Karpas-422 (cell line): ENCODE measurements at places on chromosomes 1 and 21.

DNA sequence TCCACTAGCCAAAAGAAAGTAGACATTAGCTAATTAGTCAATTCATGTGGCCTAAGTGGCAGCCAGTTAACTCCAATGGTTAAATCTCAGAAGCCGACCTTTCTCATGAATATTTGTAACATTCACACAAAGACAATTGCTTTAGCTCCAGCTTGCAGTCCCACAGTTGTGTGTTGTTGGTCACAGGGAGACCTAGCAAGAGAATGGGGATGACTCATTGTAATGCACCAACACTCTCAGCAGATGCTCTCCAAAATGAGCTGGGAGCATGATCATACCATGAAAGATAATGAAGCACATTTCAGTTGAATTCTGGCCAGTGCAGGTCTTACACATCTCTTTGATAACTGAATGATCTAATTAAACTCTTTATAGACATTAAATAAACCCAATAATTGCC, 160.4 kb downstream of the HLX start:
- DNase-seq = no peak

- no peak for DNase-seq
These were observed 20.1 kb downstream of the SLC1A7 start for GRCh38 chr1:53122201-53122885.

DNA sequence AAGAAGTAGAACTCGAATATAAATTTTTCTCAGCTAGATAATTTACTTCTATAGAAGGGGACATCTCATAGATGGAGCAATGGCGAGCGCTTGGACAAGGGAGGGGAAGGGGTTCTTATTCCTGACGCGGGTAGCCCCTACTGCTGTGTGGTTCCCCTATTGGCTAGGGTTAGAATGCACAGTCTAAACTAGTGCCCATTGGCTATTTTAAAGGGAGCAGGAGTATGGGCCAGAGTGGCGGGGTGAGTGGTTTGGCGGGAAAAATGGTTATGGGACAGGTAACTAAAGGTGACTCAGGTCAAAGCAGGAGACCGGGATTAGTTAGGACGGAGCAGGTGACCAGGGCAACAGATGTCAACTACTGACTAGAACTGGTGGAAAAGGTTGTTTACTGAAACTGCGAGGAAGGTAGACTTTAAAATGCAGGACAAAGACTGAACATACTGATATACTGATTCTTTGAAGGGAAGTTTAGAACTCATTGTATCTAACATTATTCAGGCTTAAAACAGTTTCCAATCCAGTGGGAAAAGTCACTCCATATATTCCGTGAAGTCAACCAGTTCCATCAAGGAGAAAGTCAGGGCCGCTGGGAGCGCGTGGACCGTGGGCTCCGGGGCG, 940 bp upstream of the ATAD3A start:
- DNase-seq = peak; percentile 80

DNA sequence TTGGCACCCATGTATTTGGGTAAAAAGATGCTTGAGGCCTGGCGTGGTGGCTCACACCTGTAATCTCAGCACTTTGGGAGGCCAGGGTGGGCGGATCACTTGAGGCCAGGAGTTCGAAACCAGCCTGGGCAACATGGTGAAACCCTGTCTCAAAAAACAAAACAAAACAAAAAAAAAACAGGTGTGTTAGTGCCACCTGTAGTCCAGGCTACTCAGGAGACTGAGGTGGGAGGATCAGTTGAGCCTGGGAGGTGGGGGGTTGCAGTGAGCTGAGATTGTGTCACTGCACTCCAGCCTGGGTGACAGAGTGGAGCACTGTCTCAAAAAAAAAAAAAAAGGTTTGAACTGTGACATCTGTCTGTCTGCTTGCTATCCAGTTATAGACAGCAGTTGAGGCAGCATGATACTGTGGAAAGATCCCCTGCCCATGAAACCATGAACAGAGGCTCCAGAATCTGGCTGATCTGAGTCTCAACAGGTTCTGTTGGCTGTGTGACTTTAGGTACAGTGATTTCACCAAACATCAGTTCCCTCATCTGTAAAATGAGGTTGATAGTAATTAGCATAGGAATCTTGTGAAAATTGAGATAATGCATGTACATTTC, 5.7 kb downstream of the DYRK1A start:
- DNase-seq = no peak

- DNase-seq = peak; percentile 86
These were observed 772 bp downstream of the UCK2 start for GRCh38 chr1:165828103-165828668.

DNA sequence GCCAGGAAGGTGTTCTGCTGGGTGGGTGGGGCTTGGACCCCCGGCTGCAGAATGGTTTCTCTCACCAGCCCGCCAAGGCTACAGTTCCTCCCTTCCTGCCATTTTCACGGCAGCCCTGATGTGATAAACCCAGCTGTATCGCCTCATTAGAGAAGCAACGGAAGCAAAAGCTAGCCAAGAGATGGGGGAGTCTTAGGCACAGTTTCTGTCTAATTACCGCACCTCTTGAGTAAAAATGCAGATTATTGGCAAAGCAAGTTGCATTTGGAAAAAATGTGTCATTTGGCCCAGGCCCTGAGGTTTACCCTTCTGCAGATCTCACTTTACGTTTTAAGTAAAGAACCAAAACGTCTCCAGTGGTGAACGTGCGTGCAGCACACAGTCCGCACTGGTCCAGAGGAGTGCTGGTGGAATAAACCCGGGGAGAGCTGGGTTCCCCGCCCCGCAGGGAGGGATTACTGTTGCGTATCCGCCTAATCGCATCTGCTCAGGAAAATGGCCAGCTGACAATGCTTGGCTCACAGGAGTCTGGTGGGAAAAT, 109.9 kb downstream of the GALNT2 start:
- no peak for DNase-seq
